ENCODE measurements at places on chromosomes 5 and 9.

GRCh38 chr9:114153761-114154599, 1.4 kb upstream of the COL27A1 start:
- DNase-seq: no peak

DNA sequence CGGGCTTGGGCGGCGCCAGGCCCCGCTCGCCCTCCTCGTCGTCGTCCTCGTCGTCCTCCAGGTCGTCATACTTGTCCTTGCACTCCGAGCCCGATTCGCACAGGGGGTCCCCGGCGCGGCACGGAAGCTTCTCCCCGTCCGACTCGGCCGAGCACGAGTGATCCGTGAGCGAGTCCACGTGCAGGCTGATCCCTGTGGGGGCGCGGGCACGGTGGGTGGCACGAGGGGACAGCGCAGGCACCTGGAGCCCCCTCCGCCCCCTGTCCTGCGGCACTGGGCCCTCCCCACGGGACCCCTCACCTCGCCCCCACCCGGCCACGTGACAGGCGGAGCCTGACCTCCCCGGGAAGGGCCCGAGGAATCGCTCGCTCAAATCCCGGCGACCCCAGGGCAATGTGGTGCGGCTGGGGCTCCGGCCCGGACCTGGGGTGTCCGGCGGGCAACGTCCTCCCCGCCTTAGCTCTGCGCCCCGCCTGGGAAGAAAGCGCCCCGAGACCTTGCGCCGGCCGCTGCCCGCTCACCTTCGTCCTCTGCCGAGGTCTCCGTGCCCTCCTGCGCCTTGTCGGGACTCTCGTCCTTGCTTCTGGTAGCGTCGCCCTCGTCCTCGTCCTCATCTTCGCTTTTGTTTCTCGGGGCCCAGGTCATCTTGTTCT, 2.5 kb downstream of the IRX2 start:
- DNase-seq: no peak

DNA sequence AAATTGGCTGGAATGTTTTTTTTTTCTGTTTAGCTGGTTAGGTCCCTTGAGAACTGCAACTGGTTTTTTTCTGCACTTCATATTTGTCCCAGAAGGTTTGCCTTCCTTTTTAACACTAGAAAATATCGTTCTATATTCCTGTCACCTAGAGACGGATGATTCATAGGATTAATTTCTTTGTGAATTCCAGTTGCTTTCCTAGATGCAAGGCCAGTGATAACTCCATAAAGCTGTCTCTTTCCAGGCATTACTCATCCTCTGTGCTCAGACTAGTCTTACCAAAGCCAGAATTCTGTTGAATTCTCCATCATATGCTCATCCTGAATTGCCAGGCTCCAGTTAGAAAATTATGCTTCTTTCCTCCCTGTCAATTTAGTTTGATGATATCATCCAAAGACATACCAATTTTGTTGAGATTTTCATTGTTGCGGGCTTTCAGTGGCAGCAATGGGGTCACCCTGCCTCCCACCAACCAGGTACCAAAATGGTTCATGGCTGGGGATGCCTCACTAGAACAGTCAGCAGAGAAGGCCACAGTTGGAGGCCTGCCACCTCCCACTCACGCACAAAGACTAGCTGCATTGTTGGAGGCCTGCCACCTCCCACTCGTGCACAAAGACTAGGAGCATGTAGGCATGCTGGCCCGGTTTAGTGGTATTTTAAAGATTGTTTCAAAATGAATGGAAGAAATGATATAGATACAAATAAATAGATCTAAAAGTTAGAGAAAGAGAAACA, 8.5 kb downstream of the BAAT start:
- no peak for DNase-seq

DNA sequence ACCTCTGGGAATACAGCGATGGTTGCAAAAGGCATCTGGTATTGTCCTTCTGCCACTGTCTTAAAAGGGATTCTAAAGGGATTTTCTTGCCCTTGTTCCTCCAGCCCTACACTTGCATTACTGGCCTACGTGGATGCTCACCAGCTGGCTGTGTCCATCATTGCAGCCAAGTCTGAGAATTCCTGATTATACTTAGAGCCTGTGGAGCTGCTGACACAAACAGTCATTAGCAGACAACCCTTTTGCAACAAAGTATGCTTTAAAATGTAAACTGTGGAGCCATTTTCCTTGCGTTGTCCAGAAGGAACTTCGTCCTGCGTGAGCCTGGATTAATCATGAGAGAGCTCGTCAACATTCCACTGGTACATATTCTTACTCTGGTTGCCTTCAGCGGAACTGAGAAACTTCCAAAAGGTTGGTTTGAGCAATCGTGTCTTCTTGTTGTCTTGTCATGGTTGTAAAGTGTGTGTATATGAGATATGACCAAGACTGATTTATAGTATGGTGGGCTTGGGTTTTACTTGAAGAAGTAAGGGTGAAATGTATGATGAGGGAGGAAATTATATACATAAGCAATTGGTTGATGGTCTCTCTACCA, at the start of gene MUSK:
TSS of gene MUSK (plus strand) at position 222 of the 598 bp plus-strand sequence. CDS start at position 336, 114 bp downstream.
- no peak for DNase-seq

DNA sequence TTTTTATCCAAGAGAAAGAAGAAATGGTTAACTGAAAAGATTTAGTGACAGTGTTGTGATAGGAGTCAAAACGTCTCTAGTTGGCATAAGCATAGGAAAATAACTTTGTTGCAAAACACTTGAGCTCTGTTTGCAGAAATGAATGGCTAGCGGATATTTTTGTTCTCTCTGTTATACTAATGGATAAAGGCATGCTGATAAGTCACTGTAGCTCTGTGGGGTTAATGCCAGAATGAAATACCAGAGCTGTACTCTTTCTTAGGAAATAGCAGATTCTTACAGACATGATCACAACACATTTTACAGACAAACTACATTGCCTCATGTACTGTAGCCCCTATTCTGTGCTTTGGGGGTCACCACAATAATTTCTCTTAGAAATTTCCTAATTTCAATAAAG, 202.8 kb downstream of the DMRTA1 start:
- DNase-seq: no peak

DNA sequence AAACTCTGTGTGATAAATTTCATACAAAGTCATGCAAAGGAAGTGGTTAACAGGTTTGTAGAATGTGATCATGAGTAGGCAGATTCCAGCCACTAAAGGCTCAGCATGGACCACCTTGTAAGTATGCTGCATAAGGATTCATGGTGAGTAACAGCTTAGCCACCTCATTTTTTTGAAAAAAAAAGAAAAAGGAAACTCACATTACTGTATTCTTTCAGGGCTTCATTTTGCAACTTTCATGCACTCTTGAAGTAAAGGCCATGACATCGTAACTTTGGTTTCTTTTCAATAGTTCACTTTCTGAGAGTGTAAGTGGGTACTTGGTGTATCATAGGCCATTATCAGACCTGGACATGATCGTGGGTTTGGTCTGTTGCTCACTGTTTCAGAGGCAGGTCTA, 175.1 kb downstream of the PCSK1 start:
- no peak for DNase-seq

- no peak for DNase-seq
These were observed 288.6 kb upstream of the DAB2 start for GRCh38 chr5:39713250-39713916.
